ENCODE measurements at places on chromosomes 12 and 14. TPM values are rescaled to one million over a fixed set of nuclear protein-coding genes. Genes with fewer than 3 reads are reported as not detected.
A peak's percentile ranks its signal among the peaks of the same experiment; 100 is the strongest.

- DNase-seq, result no peak
These were observed 157.6 kb upstream of the LRFN5 start for GRCh38 chr14:41449066-41449465.

GRCh38 chr14:87952307-87953094, 40.5 kb downstream of the GALC start:
- DNase-seq, result no peak

GRCh38 chr14:91599994-91600393, 89.9 kb upstream of the PPP4R3A start:
- no peak for DNase-seq

- no peak for DNase-seq
These were observed 51.0 kb downstream of the PRKCH start for GRCh38 chr14:61372379-61372778.

- DNase-seq, result no peak
These were observed 38.1 kb downstream of the SNRPF start for GRCh38 chr12:95896846-95897245.

DNA sequence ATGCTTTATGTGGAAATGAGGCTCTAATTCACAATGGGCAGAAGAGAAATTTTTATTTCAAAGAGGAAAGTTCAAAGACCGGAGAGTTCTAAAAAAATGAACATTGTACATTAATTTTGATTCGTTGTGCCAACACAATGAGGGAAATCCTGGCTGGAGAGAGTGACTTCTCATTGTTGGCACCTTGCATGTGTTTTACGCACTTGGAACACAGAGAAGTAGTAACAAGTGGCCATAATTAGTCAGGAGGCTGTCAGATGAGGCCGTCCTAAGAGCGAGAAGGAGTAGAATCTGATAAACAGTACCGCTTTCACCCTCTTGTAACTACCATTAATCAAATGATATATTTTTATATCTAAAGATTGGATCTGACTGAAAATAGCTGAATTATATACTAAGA, 6.9 kb downstream of the LMO3 start:
- DNase-seq, result no peak

GRCh38 chr12:123021688-123022604, 41.5 kb downstream of the ARL6IP4 start:
- DNase-seq, result peak; percentile 8

GRCh38 chr12:14396071-14396470, 30.6 kb downstream of the ATF7IP start:
- DNase-seq, result no peak

DNA sequence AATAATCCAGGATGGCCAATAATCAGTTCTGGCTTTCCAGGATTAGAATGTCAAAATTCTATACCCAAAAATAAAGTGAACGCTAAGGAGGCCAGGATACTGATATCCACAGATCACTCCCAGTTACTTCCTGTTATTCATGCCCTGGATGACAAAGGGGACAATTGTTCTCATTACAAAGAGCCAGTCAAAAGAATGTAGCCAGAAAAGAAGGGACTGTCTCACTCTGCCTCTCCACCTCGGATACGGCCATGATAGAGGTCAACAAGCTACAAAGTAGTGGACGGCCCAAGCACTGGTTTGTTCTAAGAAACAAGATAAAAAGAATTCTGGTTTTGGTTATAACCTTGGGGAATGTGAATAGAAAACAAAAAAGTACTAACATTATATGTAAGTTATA, 116.1 kb upstream of the ATF7IP start:
- no peak for DNase-seq

DNA sequence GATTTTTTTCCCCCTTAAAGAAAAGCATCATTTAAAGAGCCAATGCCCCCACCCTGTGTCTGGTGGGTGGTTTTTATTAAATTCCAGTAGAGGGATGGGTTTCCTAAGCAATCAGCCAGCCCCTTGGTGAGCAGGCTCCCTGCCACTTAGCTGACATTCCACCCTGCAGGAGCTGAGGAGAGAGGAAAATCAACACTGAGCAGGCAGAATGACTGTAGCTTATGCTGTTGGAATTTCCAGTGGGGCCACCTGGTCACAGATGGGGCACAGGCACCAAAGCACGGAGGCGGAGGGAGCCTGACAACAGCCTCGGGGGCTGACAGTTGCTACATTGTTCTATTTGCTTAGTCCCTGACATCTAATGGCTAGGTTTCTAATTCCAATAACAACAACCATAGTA, 127.7 kb downstream of the TMEM30B start:
- DNase-seq, result no peak

DNA sequence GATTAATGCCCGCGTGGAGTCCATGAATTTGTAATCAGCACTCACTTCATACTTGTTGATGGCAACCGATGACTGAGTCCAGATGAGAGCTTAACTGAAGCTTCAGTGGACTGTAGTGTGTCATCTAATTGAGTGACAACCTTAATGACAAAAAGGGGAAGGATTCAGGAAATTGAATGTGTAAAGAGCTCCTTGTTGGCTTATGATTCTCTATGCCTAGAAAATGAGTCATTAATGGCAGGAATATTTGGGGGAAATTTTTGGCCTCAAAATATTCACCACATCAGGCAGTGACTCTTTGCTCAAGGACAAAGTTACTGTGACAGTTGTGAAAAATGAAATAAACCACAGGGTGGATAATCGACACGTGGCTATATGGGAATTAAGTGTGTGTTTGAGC, 55.3 kb upstream of the STON2 start:
- no peak for DNase-seq

DNA sequence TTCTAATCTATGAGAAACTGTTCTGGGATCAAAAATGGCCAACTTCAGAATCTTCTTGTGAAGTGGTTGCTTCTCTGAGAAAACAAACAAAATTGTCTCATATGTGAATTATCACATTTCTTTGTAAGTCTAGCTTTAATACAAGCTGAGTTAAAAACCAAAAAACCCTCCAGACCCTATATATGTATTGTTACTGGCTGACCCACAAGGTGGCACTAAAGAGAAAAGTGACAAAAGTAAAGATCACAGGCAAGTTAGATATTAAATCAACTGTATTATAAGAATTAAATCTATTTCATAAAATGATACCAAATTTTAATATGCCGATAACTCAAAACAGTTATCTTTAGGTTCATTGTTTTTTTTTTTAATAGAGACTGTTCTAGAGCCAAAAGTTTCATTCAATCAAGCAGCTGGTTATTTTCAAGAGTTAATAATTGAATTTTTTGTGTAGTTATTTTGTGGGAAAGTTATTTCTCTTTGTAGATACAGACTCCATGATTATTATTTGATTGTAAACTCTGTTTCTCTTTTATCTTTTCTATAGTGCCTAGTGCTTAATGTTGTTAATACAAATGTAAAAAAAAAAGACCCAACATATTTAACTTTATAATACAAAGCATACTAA, 7.5 kb upstream of the TRHDE start:
- no peak for DNase-seq

GRCh38 chr14:68216079-68216478, 396.5 kb downstream of the RAD51B start:
- DNase-seq, result peak; percentile 19

DNA sequence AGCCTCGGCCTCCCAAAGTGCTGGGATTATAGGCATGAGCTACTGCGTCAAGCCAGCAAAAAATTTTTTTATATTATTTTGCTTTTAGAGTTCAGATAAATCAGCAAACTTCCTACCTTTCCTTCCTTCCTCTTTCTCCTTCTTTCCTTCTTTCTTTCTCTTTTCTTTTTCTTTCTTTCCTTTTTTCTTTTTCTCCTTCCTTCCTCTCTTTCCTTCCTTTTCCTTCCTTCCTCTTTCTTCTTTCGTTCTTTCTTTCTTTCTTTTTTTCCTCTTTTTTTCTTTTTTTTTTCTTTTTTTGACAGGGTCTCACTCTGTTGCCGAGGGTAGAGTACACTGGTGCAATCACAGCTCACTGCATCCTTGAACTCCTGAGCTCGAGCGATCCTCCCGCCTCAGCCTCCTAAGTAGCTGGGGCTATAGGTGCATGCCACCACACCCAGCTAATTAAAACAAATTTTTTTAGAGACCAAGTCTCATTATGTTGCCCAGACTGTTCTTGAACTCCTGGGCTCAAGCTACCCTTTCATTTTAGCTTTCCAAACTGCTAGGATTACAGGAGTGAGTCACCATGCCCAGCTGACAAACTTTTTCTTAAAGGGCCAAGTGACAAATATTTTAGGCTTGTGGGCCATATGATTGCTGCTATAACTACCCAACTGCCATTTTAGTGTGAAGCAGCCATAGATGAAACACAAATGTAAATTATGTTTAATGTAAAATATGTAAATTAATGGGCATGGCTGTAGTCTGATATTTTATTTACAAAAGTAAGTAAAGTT, 7.1 kb upstream of the WASHC4 start:
- no peak for DNase-seq

DNA sequence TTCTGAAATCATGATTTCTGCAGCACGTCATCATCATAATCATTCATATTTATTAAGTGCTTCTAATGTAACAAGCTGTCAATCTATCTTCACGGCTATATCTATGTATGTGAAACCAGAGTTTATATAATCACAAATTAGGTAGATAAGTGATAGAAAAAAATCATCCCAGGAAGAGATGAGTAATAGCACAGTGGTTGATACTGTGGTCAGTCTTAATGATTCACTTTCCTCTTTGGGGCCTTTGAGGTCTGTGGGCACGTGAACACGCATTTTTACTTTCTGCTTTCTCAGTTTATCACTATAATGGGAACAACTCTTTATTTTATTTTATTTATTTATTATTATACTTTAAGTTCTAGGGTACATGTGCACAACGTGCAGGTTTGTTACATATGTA, 265.9 kb upstream of the NOVA1 start:
- no peak for DNase-seq

GRCh38 chr12:48973941-48974673, 2.6 kb upstream of the WNT10B start:
- peak; percentile 71 for DNase-seq

GRCh38 chr14:94368956-94369355, 19.4 kb downstream of the SERPINA1 start:
- no peak for DNase-seq

CEBPE gene
- total RNA-seq, result not detected

NRIP2 gene
- 2.2 TPM for total RNA-seq

GDF11 gene
- total RNA-seq, result 13.8 TPM

NEUROD4 gene
- total RNA-seq, result not detected

HRK gene
- 0.22 TPM for total RNA-seq
